ENCODE measurements at places on chromosomes 2 and 18.

GRCh38 chr2:120622159-120622869, 113.4 kb upstream of the GLI2 start:
- no peak overlapping the region for H3K4me3 ChIP-seq
- H3K4me1 ChIP-seq: no peaks in the 10 kb centered on the region
- H3K27me3 ChIP-seq: no peaks in the 10 kb centered on the region
- no peak for DNase-seq
- H3K36me3 ChIP-seq: no peaks in the 10 kb centered on the region

- H3K27ac ChIP-seq: peak overlapping the region; percentile 45
- H3K27me3 ChIP-seq: no peaks in the 10 kb centered on the region
Measured at GRCh38 chr2:43082903-43083677, 143.3 kb downstream of the ZFP36L2 start.

DNA sequence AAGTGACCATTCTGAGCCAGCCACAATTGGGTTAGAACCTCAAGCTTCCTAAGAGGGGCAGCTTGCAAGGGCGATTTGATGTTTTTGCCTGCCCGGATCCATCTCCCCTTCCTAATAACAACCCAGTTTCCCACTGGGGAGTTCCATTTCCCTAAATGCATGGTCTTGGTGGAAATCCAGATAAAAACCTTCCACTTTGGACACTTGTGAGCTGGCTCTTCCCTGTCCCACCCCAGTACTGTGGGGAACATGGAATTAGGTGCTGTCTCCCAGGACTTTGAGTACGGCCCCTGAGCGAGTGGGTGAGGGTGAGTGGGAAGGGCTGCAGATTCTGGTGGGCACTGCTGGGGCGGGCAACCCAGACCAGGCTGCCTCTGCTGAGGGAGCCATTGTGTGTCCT, 122.3 kb downstream of the DDX1 start:
- H3K4me1 ChIP-seq: no peaks in the 10 kb centered on the region
- no peak for DNase-seq
- H3K27me3 ChIP-seq: no peaks in the 10 kb centered on the region
- H3K36me3 ChIP-seq: no peaks in the 10 kb centered on the region
- no peak overlapping the region for H3K27ac ChIP-seq
- no peak overlapping the region for H3K4me3 ChIP-seq

GRCh38 chr2:14817848-14818247, 185.3 kb downstream of the LRATD1 start:
- DNase-seq: no peak
- H3K27me3 ChIP-seq: no peaks in the 10 kb centered on the region
- H3K4me3 ChIP-seq: no peak overlapping the region
- H3K4me1 ChIP-seq: no peaks in the 10 kb centered on the region
- no peak overlapping the region for H3K27ac ChIP-seq

- H3K27me3 ChIP-seq: no peaks in the 10 kb centered on the region
- no peaks in the 10 kb centered on the region for H3K36me3 ChIP-seq
- H3K4me1 ChIP-seq: no peaks in the 10 kb centered on the region
- H3K27ac ChIP-seq: no peak overlapping the region
- no peak for DNase-seq
- no peak overlapping the region for H3K4me3 ChIP-seq
Measured at GRCh38 chr2:68404164-68404563, 39.1 kb downstream of the PLEK start.

GRCh38 chr18:73626221-73626620, 521.4 kb downstream of the FBXO15 start:
- DNase-seq: no peak
- H3K36me3 ChIP-seq: no peaks in the 10 kb centered on the region
- H3K27ac ChIP-seq: no peak overlapping the region
- no peaks in the 10 kb centered on the region for H3K4me1 ChIP-seq

DNA sequence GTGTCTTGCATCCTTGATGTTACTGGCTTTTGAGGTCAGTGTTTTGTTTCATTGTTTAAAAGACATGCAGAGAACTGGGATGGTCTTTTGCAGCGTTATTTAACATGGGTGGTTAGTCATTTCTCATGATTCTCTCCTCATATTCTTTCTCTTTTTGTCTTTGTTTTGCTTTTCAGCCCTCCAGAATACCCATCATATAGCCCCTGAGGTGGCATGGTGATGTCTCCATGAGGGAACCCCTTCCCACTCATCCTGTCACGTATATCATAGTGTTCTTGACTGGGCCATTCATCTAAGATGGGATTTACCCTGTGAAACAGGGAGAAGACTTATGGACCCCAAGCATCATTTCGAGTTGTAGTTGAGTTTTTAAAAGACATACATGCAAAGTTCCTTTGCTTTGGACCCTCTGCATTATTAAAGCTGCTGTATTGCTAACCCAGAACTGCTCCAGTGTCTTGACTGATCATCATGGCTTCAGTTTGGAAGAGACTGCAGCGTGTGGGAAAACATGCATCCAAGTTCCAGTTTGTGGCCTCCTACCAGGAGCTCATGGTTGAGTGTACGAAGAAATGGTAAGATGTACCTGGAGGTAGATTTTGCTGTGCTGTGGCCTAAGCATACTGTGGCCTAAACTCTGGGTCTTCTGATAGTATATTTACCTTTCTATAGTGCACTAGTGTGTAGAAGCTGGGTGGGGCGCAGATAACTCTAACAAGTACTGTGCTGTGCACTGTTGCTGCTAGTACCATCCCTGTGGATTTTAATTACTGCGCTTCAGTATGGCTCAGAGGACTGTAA, 1.4 kb downstream of the EHBP1 start:
- H3K36me3 ChIP-seq: peaks cover 5% of the 10 kb centered on the region
- H3K4me1 ChIP-seq: peaks cover 64% of the 10 kb centered on the region
- H3K27ac ChIP-seq: peak overlapping the region; percentile 93
- DNase-seq: no peak
- H3K27me3 ChIP-seq: no peaks in the 10 kb centered on the region
- peak overlapping the region; percentile 86 for H3K4me3 ChIP-seq

DNA sequence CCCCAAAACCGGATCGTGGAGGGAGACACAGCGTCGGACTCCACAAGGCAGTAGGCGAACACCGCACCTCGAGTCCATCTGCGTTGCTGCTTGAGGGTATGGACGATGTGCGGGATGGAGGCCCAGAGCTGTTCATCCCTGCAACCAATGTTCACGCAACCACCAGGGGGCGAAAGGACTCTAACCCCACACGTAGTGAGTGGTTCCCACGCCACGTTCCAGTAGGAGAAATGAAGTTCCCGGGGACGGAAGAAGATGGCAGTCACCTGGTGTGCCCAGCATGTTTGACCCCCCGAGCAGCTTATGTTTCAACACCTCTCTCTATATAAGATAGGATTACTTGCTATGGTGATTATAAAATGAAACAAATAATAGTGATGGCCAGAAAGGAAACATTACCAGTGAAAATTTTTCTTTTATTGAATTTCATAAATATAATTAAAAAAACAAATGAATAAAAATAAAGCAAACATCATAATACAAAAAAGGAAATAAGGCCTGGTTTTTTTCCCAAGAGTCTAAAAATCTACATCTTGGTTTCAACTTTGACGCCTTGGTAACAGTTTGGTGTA, 184.3 kb downstream of the SH3BP4 start:
- no peaks in the 10 kb centered on the region for H3K4me1 ChIP-seq
- no peaks in the 10 kb centered on the region for H3K27me3 ChIP-seq
- peak; percentile 63 for DNase-seq
- H3K27ac ChIP-seq: no peak overlapping the region
- H3K4me3 ChIP-seq: no peak overlapping the region

DNA sequence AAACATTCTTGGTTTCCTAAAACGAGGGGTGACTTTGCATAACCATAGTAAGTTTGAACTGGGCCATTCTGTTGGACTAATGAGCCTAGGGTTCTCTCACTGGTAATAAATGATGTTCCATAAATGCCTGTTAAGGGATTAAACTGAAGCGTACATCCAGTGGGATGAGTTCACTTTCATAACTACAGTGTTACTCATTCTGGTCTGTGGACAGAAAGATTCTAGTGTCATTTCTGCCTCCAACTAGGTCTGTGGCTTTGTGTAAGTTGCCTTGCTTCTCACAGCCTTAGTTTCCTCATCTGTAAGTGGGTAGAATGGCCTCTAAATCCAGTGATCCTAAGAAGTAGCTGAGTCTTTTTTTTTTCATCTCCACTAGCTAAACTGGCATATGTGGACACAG, 1860.6 kb upstream of the PIK3C3 start:
- no peaks in the 10 kb centered on the region for H3K4me1 ChIP-seq
- no peaks in the 10 kb centered on the region for H3K36me3 ChIP-seq
- DNase-seq: no peak
- no peak overlapping the region for H3K27ac ChIP-seq
- no peak overlapping the region for H3K4me3 ChIP-seq

DNA sequence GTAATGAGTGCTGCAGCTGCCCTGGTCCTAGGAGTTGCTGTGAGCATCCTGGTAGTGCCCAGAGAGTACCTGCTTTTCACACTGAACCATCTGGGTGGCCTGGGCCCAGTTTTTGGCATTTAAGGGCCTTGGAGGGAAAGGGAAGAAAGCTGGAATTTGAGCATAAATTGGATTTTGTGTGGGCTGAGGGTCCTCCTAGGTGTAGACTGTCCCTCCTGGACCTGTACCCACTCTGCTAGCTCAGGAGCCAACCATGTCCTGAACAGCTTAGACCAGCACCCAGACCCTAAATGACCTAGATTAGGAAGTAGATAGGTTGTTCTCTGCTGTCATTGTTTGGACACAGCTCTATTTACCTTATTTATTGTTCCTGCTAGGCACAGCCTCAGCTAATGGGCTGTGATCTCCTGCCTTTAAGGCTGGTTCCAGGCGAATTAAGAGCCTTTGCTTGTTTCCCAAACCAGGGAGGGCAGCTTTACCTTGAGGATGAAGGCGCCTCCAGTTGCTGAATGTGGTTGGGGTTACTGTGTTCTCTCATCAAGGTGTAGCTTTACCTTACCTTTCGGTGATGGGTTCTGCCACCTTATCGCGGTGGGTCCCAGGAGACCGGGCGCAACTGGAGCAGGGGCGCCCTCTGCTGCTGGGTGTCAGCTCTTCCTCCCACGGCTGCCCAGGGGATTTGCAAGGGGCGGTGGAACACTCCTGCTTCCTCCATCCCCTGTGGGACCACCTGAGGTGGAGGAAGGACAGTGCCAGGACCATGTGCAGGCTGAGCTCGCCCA, 34.4 kb downstream of the ITGA6 start:
- peaks cover 11% of the 10 kb centered on the region for H3K4me1 ChIP-seq
- no peak overlapping the region for H3K27ac ChIP-seq
- H3K36me3 ChIP-seq: no peaks in the 10 kb centered on the region
- peak; percentile 66 for DNase-seq

DNA sequence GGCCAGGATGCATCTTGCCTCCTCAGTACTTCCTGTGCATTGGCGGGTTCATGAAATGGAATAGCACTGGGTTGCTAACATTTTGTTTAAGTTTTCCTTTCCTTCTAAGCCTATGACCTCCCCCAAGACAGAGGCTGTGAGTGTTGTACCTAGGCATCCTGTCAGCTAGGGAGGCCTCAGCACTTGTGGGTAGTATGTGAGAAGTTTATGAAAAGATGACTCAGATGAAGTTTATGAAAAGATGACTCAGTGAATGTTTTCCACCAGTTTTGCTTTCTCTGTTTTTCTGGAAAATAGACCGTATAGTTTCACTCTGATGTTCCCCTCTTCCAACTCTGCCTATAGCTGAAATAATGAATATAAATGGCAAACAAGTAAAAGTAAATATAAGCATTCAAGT, 412.9 kb downstream of the TMEM182 start:
- no peak for DNase-seq
- H3K4me1 ChIP-seq: no peaks in the 10 kb centered on the region
- H3K27me3 ChIP-seq: no peaks in the 10 kb centered on the region
- H3K4me3 ChIP-seq: no peak overlapping the region
- H3K27ac ChIP-seq: no peak overlapping the region
- H3K36me3 ChIP-seq: no peaks in the 10 kb centered on the region

DNA sequence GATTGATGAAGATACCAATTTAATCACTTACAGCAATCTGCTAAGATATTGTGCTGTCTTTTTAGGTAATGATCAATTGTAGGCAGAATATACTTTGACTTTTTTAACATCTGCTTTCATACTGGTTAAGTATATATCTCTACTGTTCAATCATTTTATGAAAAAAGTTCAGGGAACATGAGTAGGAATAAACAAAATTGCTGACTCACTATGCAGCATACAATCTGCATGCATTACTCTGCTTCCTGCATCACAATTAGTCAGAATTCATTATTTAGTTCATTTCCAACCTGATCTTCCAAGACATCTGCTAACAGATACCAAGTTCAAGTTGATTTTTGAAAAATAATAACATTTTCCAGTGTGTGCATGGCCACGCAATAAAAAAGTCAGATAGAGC, 1430.4 kb upstream of the LRRTM1 start:
- H3K27ac ChIP-seq: no peak overlapping the region
- H3K27me3 ChIP-seq: no peaks in the 10 kb centered on the region
- H3K4me1 ChIP-seq: no peaks in the 10 kb centered on the region

- H3K27me3 ChIP-seq: no peaks in the 10 kb centered on the region
- DNase-seq: no peak
- H3K36me3 ChIP-seq: no peaks in the 10 kb centered on the region
- H3K27ac ChIP-seq: no peak overlapping the region
- peaks cover 4% of the 10 kb centered on the region for H3K4me1 ChIP-seq
Measured at GRCh38 chr18:8176554-8176953, 432.7 kb upstream of the RAB12 start.

- H3K27me3 ChIP-seq: no peaks in the 10 kb centered on the region
- H3K27ac ChIP-seq: no peak overlapping the region
- DNase-seq: no peak
- H3K36me3 ChIP-seq: no peaks in the 10 kb centered on the region
Measured at GRCh38 chr2:33605056-33605455, 6.0 kb upstream of the FAM98A start.

DNA sequence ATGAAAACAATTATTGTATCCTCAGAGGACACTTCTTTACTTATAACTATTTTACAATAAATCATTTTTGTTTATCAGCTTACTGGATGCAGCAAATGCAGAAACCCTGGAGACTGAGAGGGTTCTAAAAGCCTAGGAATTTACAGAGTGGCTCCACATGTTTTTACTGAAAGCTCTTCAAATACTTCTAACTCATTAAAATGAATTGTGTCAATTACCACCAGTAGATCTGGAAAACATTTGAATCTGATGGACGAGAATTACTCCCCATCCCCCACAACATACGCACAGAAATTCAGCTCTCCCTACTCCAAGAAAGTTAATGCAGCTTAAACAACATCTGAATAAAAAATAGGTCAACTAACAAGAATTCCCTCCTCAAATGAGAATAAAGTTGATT, 319.8 kb upstream of the FIGN start:
- H3K36me3 ChIP-seq: no peaks in the 10 kb centered on the region
- H3K4me1 ChIP-seq: no peaks in the 10 kb centered on the region
- DNase-seq: no peak
- H3K27me3 ChIP-seq: no peaks in the 10 kb centered on the region

- H3K4me3 ChIP-seq: no peak overlapping the region
- no peak overlapping the region for H3K27ac ChIP-seq
- DNase-seq: no peak
- peaks cover 3% of the 10 kb centered on the region for H3K4me1 ChIP-seq
Measured at GRCh38 chr2:105809097-105809473, 64.4 kb downstream of the NCK2 start.

DNA sequence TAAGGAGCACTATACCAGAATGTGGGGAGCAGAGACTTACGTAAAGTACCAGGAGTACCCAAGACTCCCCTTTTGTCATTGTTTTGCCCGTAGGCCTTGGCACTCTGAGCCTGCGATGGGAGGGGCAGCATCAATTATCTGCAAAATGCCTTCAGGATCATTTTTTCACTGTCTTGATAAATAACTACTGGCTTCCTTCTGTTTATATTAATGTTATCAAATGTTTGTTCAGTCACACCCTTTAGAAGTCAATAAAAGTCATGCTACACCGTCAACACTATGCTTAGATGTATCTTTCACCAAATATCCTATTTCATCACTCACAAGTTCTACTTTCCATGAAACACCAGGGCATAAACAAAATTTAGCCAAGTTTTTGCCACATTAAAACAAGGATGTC, 116.3 kb downstream of the FSIP2 start:
- H3K36me3 ChIP-seq: no peaks in the 10 kb centered on the region
- no peak for DNase-seq
- no peak overlapping the region for H3K4me3 ChIP-seq
- H3K27ac ChIP-seq: no peak overlapping the region

Data from liver (tissue), 10 donors.